ENCODE measurements at places on chromosomes 11 and 22.

DNA sequence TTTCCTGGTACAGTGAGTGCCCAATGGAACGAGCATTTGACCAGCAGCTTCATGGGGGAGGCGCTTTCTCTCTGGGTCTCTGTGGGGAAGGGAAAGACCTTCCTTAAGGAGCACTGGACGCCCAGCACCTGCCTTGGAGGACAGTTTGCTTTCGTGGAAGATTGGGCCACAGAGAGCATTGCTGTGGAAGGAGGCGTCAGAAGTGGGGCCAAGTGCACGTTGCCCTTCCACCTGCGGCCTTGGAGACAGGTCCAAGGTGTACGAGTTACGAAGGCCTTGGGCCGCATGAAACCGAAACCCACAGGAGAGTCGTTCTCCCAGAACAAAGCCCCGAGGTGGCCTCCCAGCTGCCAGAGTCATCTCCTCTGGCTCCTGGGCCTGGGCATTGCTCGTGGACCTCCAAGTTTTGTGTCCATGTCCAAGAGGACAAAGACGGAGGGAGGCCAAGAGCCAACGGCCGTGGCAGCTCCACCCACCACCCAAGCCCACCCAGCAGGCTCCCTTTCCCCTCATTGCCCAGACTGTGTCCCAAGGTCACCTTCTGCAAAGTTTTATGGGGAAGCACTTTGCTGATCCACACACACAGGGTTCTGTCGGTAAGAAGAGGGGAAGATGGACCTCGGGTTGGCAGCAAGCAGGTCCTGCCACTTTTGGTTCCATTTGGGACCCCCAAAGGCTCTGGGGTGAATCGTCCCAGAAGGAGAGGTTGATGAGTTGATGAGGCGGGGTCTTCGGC lies 5.8 kb upstream of the NLRP6 start:
- DNase-seq, result no peak

DNA sequence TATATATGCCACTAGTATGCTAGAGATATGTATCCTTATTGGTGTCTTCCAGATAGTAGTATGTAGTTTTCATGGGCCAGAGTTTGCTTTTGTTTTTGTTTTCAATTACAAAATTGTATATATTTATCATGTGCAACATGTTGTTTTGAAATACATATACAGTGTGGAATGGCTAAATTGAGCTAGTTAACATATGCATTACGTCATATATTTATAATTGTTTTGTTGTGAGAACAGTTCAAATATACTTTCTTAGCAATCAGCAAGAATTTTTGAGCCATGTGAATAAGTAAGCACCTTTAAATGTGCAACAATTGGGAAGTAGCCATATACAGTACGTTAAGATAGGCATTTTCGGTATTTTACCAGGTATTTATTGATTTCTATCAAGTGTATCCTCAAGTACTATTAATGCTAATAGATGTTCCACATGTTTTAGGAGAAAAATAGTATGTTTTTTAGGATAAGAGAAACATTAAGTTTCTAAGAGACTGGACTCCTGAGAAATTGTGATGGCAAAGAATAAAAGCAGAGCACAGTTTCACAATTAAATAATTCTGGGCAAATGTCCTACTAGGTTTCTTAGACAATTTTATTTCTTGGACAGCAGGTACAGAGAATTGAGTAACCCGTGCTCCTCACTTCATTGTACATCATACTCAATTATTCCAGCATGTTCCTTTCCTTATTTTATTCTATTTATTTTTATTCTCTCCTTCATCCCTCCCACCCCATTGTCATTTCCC lies 60.5 kb upstream of the SLC5A12 start:
- DNase-seq, result no peak

DNA sequence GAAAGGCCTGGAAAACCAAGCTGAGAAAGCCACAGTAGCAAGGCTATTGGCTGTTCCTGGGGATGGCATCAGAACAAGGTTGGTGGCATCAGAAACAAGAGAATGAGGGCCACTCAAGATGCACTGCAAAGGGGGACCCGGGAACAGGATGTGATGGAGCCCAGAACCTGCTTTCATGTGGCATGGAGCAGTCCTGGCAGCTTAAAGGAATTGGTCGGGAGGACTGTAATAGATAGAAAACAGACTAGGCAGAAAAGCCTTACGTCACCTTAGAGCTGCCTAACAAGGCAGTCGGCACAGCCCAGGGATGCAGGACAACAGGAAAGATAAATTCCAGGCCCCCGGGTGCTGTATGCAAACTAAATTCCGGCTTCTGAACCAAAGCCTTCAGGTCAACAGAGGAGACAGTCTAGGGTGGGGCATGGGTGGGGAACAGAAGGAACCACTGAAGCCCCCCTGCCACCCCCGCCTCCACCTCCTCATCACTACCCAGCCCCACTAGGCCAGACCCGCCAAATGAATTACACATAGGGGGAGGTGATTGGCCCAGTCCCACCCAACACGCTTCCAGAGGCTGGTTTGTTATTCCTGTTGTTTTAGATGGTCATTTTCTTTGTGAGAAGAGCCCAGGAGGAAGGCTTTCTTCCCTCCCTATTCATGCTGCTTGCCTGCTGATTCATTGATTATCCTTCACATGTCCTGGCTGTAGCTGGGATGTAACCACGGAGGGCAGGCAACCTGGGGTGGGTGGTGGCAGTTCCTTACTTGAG lies 25.7 kb upstream of the LRRC55 start:
- no peak for DNase-seq

DNA sequence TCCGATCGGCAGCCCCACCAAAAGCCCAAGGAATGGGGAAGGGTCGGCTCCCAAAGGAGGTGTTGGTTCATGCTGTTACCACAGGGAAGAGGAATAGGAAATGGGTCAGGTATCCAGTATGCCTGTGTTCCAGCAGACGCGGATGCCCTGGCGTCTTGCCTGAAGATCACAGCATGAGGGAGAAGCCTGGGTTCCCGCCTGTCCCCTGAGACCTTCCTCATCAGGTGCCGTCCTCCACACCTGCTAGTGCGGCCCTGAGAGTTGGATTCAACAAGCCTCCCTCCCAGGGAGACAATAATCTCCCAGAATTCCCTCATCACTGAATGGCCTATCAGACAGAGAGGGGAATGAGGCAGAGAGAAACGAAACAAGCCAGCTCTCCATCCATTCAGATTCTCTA lies 92.2 kb downstream of the SPATA19 start:
- DNase-seq, result no peak

- no peak for DNase-seq
Observed at GRCh38 chr11:10139656-10140055, 154.4 kb downstream of the SBF2 start.

- no peak for DNase-seq
Observed at GRCh38 chr22:22877523-22878210, 9.9 kb upstream of the IGLL5 start.

DNA sequence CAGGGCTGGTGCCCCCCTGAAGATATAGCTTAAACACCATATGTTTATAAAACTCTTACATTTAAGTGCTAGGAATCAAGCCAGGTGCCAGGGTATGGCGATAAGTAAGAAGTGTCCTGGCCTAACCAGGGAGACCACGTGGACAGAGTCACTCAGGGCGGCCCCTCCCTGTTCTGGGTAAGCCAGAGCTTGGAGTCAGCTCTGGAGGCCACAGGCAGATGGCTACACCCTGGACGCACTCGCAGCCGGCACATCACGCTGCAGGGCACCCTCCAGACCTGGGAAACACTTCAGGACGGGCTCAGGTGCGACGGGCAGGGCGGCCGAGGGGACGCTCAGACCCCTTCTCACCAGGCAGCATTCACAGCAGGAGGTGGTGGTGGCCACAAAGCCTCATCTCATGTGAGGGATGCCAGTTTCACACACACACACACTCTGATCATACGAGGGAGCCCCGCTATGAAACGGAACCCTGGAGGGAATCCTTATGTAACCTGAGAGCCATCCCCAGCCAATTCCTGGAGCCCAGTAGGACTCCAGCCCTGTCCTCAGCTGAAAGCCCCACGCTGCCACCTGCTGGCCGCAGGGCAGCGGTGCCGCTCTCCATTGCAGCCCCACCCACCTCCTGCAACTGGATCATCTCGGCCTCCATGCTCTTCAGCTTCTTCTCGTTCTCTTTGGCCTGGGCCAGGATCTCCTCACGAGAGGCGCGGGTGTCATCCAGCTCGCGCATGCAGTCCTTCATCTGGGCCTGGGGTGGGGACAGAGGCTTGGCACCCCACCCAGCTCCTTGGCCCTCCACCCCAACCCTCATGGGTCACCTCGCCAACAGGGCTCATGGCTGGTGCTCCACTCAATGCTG lies 33.4 kb downstream of the APOL1 start:
- no peak for DNase-seq

- no peak for DNase-seq
Observed at GRCh38 chr11:61502522-61502921, 6.0 kb upstream of the LRRC10B start.

DNA sequence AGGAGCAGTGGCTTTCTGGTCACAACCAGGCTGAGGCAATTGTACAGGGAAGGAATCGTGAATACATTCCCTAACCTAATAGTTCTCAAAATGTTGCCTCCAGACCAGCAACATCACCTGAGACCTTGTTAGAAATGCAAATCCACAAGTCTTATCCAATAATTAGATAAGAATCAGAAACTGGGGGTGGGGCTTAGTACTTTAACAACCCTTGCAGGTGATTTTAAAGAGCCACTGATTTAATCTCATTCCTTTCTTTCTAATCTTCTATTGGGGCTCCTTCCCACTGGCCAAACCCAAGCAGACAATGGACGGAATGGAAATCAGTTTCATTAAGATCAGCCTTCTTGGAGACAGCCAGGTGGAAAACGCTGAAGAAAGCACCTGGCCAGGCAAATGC lies 142.4 kb upstream of the DDI1 start:
- DNase-seq, result no peak

DNA sequence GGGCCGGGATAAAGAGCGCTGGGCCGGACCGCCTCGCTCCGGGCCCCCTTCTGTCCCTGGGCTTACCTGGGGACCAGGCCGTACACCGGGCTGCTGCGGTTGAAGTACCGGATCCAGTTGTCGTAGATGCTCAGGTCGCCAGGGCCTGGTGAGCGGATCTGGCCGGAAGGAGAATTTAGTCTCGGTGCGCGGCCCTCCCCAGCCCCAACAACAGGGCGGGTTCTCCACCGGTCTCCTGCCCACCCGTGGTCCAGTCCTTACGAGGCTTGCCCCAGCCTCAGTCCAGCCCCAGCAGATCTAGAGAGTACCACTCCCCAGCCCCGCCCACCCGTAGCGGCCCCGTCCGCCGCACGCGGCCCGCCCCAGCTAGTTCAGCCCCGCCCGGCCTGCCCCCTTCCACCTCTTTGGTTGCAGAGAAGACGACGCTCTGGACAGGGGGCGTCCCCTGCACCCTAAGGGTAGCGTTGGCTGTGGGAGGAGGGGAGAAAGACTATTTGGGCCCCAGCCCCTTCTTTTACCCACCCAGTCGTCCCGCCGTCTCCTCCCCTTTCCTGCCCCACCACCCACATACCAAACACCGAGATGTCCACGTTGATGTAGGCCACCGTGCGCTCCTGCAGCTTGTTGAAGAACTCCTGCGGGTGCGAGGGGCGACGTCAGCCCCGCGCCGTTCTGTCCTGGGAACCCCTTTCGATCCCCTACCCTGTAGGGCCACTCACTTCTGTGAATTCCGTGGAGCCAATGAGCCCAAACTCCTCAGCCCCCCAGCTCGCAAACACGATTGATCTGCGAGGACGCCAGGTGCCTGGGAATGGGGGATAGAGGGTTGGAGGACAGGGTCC lies 6.8 kb downstream of the SAC3D1 start:
- DNase-seq, result no peak

GRCh38 chr11:1750840-1751530 lies 590 bp upstream of the IFITM10 start:
- no peak for DNase-seq

- no peak for DNase-seq
Observed at GRCh38 chr11:69879729-69880005, 60.5 kb upstream of the FGF3 start.

DNA sequence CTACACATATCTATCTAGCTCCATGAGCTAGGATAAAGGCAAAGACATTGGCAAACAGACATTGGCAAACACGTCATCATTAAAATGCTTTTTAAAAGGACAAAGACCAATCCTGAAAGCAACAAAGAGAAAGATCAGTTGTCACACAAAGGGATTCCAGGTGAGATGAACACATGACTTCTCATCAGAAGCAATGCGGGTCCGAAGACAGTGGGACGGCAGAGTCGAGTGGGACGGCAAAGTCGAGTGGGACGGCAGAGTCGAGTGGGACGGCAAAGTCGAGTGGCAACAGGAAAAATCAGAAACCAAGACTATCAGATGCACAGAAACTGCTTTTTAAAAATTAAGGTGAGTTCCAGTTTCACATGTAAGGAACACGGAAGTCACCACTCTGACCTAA lies 609.5 kb downstream of the BRD1 start:
- no peak for DNase-seq

DNA sequence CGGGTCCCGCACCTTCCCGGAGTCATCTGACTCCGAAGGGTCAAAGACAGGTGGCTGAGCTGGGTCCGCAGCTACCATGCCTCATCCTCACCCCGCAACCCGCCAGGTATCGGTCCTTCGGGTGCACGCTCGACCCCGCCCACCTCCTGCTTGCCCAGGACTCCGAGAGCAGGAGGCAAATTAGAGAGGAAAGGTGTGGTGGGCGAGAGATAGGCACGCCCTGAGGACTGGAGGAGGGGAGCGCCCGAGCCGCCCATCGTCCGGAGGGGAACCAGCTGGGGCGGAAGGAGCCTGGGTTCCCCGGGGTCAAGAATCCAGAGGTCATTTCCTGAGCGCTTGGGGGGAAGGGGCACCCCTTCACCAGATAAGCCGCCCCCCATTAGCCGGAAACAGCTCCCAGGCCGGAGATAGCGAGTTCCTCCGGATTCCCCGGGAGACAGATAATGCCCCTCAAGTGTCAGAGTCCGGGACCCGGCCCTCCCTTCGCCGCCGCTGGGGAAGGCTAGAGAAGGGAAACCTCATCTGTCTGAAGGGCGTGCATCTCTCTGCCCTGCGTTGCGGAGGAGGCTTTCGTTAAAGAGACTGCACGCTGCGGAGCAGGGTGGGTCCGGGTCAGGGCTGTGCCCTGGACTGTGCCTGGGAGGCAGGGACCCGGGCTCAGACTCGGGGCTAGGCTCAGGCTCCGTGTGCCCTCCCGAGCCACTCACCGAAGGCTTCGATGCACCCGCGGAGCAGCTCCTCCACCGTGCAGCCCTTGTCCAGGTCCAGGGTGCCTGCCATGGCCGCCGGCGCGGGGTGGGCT lies 1.7 kb downstream of the RASGRP2 start:
- DNase-seq, result no peak

Measured in anterior cingulate cortex (tissue), 58 donors.